ENCODE measurements at places on chromosomes 12 and 14.
A peak's percentile ranks its signal among the peaks of the same experiment; 100 is the strongest.

DNA sequence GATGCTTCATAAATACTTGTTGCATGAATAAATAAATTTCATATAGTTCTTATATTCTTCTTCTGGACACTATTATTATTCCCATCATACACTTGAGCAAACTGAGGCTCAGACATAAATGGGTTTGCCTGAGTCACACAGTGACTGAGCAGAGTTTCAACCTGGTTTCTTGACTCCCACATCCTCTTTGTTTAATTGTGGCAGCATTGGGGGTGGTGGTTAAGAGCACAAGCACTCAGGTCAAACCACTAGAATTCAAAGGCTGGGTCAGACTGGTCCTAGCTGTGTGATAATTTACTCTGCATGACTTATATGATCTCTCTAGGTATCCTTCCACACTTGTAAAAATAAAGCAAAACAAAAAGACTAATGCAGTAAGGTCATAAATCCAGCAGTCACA, 274.9 kb upstream of the SRRM4 start:
- DNase-seq, result no peak

DNA sequence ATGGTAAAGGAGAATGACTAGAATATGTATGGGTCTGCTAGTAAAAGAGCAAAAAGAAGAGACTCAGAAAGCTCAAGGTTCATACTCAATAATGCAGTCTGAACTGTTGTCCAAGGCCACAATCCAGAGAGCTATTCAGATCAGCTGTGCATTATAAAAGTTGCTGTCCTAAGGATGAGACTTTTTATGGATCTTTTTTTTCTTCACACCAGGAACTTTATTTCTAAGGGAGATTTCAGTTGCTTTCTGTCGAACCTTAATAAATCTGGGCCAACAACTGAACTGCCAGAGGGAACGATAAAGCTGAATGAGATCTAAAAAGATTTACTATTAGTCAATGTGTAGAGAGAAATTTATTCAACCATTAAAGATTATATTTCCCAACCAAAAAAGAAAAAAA, 948.3 kb upstream of the NOVA1 start:
- no peak for DNase-seq

DNA sequence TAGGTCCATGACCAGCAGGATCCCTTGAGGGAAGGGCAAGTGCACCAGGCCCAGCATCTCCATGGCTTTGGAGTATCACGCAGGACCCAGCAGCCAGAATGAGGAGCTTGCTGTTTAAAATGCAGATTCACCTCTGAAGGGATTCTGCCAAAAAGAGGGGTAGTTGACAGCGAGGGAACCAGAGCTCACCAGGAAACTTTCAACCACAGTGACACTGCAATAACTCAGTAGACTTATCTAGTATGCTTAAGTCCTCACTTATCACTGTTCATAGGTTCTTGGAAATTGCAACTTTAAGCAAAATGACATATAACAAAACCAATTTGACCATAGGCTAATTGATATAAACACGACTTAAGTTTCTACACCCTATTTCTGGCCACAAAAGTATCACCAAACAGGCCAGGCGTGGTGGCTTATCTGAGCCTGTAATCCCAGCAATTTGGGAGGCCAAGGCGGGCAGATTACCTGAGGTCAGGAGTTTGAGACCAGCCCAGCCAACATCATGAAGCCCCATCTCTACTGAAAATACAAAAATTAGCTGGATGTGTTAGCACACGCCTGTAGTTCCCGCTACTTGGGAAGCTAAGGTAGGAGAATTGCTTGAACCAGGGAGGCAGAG, 21.4 kb upstream of the CKAP4 start:
- DNase-seq, result no peak

DNA sequence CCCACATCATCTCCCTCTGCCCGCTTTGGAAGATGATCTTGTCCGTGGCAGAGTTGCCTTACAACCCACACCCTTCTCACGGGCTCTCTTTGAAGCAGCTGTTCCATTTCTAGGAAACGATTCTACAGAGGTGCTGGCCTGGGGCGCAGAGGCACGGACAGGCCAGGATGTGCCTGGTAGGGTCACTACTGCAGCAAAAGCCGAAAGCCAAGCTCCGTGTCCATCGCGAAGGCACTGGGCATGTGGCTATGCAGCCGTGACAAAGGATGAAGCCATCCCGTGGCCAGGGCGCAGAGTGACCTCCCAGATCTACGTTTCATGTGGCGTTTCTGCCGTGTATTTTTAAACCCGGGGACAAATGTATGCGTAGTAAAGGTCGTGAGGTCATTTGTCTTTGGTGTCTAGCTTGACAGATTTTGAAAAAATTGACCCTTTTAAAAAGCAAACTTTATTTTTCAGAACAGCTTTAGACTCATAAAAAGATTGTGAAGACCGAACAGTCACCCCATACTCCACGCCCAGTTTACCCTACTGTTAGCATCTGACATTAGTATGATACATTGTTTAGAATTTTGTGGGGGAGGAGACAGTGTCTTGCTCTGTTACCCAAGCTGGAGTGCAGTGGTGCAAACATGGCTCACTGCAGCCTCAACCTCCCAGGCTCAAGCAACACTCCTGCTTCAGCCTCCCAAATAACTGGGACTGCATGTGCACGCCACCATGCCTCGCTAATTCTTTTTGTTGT, 40.4 kb upstream of the NCOR2 start:
- no peak for DNase-seq

- no peak for DNase-seq
These were observed 9.2 kb upstream of the MMP17 start for GRCh38 chr12:131818821-131819585.

DNA sequence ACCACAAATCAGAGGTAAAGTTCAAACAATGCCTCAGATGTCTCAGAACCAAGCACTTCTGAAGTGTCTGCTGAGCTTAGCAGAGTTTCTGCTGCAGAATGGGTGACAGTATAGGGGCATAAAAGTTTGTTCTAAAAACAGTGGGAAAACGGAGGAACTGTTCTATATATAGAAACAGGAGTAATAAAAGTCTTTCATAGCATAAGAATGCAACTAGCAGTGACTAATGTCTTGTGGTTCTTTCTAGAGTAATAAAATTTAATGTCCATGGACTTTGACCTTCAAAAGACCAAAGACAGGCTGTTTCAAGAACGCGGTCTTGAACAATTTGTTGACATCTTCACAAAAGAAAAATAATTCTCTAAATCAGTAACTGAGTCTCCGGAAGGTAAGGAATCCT, 107.5 kb upstream of the FAR2 start:
- DNase-seq, result no peak

GRCh38 chr12:14275886-14276285, 89.6 kb upstream of the ATF7IP start:
- no peak for DNase-seq

- DNase-seq, result no peak
These were observed 64.0 kb downstream of the PIWIL1 start for GRCh38 chr12:130401703-130402102.

DNA sequence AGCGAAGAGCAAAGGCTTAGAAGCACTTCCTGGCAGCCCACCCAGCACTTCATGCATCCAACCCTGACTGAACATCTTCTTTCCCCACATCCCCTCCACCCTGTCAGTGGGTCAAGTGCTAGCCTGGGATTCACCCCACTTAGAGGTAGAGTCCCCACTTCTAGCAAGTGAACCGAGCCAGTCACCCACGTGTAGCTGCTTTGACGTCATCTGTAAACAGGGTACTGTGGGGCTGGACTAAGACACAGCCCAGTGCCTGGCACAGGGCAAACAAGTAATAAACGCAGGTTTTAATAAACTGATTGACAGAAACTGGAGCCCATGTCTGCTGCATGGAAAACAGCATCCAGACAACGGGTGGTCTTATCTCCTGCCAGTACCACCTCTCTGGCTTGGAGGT, 61.7 kb downstream of the ITPK1 start:
- no peak for DNase-seq

GRCh38 chr14:75022655-75023054, 19.9 kb downstream of the EIF2B2 start:
- DNase-seq, result peak; percentile 1

DNA sequence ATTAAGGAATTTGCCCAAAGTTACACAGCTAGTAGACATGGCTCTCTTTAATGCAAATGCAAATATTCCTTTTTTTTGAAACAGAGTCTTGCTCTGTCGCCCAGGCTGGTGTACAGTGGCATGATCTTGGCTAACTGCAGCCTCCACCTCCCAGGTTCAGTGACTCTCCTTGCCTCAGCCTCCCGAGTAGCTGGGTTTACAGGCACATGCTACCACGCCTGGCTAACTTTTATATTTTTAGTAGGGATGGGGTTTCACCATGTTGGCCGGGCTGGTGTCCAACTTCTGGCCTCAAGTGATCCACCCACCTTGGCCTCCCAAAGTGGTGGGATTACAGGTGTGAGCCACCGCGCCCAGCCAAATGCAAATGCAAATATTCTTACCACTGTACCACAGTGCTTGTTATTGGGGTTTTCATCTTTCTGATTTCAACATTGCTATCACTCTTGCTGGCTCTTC, 24.5 kb upstream of the HIGD1C start:
- no peak for DNase-seq

DNA sequence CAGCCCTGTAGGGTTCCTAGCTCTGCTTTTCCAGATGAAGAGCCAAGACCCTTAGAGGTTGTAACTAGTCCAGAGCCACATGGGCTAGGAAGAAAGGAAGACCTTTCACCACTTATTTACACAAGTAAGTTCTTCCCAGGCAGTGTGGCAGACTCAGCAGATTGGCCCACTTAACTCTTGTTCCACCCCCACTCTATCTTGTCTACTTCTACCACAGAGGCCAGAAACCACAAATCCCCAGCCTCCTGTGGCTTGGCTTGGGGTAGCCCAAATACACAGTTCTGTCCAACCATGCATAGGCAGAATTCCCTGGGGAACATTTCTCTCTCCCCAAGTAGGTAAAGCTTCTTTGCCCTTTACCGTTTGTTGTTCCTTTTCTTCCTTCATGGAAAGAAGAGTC, 383.5 kb downstream of the RGS6 start:
- no peak for DNase-seq

DNA sequence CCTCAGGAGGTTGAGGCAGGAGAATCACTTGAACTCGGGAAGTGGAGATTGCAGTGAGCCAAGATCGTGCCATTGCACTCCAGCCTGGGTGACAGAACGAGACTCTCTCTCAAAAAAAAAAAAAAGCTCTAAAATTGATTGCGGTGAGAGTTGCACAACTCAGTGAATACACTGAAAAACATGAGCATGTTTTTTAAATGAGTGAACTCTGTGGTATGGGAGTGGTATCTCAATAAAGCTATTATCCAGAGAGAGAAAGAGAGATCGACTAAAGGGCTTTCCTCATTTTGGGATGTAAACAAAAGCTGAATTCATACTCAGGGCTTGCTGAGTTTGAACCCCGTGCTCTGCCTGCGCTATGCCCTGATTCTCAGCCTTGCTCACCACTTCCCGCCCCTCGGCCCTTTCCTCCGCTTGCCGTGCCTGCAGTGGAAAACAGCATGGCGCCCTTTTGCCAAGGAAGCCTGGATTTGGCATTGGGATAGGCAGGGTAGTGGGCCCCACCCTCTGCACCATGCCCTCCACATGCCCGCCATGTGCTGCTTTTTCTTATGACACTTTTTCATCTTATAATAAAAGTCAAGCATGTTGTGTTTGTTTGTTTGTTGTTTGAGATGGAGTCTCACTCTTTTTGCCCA, 102.5 kb downstream of the LGMN start:
- DNase-seq, result no peak

GRCh38 chr14:32205984-32206383, 2.9 kb upstream of the RNU6-8 start:
- DNase-seq, result no peak

DNA sequence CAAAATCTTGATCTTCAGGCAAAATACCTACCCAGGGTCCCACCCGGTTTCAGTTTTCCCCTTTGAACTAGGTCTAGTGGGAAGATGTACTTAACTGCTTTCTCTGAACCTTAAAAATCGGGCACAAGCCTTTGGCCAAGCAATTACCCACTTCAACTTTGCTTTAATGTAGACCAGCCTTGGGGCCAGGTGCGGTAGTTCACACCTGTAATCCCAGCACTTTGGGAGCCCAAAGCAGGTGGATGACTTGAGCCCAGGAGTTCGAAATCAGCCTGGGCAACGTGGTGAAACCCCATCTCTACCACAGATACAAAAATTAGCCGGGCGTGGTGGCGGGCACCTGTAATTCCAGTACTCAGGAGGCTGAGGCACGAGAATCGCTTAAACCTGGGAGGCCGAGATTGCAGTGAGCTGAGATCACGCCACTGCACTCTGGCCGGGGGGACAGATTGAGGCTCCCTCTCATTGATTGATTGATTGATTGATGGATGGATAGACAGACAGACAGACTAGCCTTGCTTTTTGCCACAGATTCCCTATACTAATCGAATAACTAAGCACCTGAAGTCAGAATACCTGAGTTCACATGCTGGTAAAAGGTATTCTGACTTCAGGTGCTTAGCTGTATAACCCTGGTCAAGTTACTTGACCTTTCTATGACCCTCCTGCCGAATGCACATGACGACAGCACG, 1.9 kb downstream of the CLIP1 start:
- no peak for DNase-seq

GRCh38 chr12:116766746-116767145, 28.6 kb downstream of the RNFT2 start:
- DNase-seq, result no peak

DNA sequence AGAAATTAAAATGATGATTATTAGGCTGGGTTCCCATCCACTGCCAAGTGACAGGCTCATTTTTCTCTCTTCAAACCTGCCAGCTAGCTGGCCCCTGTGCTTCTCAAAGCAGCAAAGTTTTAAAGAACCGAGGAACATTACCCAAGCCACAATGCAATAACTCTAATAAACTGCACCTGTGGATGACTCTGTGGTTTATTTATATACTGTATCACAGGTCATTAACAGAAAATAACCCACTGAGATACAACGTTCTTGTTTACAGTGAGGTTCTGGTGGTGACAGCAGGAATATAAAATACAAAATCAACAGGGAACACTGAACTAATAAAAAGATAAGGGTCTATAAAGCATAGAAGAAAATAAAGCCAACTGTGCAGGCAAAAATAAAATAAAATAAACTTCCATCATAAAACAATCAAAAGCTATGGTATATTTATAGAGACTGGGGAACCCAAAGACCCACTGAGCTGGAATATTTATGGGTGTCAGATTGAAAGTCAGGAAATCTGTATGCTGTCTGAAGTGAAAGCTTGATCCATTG, 472.9 kb downstream of the NOVA1 start:
- DNase-seq, result no peak

DNA sequence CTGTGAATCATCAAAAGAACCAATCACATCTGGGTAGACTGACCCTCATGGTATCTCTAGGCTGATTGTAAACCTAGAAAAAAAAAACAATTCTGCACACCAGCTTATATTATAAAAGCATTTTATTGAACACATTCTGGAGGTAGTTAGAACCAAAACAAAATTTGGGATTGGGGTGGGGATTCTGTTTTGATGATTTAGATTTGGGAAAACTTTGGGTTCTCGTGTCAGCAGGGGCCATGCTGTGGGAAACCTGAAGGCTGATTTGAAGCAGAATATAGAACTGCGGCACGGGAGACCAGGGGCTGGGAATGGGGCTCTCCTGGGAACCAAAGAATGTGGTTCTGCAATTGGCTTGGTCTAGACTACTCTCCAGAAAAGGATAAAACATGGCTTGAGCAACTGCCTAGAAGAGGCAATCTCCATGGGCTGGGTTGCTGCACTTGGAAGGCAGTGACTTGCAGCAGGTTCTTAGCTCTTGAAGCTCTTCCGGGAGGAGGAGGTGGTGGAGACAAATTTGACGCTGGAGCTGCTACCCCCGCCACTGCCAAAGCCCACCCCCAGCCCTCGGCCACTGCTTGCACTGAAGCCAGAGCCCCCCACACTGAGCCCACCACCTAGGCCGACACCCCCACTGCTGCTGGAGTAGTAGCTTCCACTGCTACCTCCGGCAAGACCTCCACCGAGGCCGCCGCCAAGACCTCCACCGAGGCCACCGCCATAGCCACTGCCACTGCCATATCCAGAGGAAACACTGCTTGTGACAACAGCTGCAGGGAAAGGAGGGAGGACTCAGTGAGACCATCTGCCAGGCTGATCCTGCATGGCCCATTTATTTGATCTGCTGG, 5.5 kb downstream of the KRT5 start:
- DNase-seq, result no peak

Data from activated CD4-positive, alpha-beta T cell treated with anti-CD3 and anti-CD28 coated beads, Interleukin-2, amount 50 U/mL, for 1 hour (primary cell).